ENCODE measurements at places on chromosomes 6 and 20.

DNA sequence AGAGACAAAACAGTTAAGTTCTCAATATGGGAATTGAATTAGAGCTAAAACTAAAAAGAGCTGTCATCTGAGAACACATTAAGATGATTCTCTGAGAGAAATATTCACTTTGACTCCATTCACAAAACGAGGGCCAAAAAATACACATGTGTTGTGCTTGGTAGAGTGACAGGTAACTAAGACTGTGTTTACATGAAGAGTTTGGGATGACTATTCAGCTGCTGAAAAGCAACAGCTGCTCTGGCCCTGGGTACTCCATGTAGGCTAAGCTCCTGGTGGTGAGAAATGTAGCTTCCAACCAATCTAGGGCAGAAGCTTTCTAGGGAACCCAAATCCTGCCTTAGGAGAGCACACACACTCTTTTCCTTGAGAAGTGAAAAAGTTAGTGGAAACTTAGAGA is 184.5 kb downstream of the COL21A1 start:
- no peak for DNase-seq

GRCh38 chr20:10078403-10078802 is 43.6 kb downstream of the ANKEF1 start:
- no peak for DNase-seq

- DNase-seq: no peak
Observed at GRCh38 chr6:151436802-151437201, 15.1 kb downstream of the RMND1 start.

DNA sequence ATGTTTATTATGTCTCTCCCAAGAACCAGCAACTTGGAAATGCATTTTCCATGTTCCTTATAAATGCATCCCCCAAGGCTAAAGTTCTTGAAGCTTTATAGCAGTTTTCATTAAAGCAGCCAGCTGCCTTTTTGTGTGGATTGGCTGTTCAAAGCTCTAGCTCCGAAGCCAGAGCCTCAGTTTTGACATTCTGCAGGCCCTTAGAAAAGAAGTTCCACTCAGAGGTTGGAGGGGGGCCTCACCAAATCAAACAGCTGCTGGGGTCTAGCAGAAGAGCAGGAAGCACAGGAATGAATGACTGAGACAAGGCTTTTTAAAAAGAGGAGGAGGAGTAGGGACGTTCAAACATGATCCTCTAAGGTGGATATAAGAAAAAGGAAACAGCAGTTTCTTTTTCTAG is 4.2 kb upstream of the POU3F2 start:
- DNase-seq: no peak

DNA sequence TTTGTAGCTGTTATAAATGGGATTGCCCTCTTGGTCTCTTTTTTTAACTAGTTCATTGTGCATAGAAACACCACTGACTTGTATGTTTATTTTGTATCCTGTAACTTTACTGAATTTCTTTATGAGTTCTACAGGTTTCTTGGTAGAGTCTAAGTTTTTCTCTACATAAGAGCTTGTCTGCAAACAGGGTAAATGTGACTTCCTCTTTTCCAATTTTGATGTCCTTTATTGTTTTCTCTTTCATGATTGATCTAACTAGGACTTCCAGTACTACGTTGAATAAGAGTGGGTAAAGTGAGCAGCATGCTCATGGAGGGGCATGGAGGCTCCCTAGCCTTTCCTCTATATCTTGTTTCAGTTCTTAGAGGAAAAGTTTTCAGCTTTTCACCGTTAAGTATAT is 3.0 kb upstream of the WFDC10A start:
- DNase-seq: no peak

- DNase-seq: no peak
Observed at GRCh38 chr6:16524380-16524707, 236.9 kb downstream of the ATXN1 start.

DNA sequence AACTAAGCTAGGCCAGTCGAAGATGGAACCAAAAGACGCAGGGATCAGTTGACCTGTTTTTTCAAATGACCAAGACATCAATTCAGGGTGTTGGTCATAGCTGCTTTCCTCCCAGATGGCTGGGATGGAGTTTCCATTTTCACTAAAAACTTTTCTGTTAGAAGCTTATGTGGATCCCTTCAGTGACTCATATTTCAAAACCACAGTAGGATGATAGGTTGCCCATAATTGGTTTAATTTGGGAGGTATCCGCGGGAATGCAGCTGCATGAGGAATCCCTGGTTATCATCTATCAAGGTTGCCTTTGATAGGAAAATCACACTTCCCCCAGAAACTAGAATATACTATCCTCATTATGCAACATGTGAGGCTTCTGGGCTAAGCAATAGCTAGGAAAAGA is 150.9 kb upstream of the MLIP start:
- no peak for DNase-seq

GRCh38 chr6:130796313-130796905 is 30.8 kb upstream of the SMLR1 start:
- no peak for DNase-seq

- no peak for DNase-seq
Observed at GRCh38 chr6:106763361-106763760, 134.0 kb downstream of the QRSL1 start.

- DNase-seq: no peak
Observed at GRCh38 chr20:53707371-53708055, 113.9 kb upstream of the ZNF217 start.
